H4 (cell line): ENCODE measurements at places on chromosomes 4 and X. TPM values are rescaled to one million over a fixed set of nuclear protein-coding genes. Genes with fewer than 3 reads are reported as not detected.

- no peak for DNase-seq
Measured at GRCh38 chrX:27132862-27133261, 330.3 kb downstream of the PPP4R3C start.

GRCh38 chr4:169295822-169296221 is 25.1 kb upstream of the SH3RF1 start:
- DNase-seq, result no peak

GRCh38 chr4:7838136-7838782 is 101.4 kb downstream of the AFAP1 start:
- no peak for DNase-seq

DNA sequence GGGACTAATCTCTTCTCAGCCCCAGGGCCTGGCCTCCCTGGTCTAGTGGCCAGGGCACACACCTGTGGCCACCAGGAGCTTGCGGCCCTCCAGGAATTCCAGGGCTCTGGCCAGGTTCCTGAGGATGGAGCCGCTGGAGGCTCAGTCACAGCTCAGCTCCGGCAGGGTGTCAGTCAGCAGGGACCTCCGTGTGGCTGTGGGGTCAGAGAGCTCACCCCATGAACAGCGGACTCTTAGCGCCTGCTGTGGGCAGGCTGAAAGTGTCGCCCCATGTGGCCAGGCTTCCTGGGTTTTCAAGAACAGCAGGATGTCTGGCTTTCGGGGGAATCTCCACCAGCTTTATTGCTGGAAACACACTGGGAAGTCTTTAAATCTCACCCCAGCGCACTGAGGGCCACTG is 19.3 kb upstream of the SH3TC1 start:
- no peak for DNase-seq

DNA sequence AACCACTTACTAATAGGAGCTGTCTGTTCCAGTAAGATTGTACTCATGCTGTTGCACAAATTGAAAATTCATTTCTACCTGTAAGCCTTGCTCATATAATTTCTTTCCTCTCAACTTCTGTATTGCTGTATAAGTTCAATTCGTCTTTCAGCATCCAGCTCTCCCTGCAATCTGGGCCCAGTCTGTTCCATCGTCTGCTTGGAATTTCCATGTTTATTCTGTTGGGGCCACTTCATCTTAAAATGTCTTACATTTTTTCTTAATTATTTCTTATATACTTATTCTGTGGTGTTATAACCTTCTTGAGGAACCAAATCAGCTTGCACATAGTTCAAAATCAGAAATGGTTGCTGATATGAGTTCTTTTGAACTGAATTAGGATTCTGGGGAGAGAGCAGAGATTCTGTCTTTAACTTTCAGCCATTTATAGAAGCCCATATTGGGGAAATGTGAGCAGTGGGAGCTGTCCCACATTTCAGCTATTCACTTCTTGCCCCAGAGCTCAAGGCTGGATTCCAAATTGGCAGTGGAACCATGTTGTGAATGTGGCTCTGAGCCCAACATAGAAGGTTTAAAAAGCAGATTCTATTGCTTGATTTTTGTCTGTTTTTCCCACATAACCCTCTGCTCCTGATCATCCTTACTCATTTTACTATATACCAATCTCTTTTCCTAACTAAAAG is 291.9 kb downstream of the BMPR1B start:
- no peak for DNase-seq

The SLC9B1 gene
- total RNA-seq, result not detected in 2 replicates

The RTL9 gene
- total RNA-seq, result 0.04 and 0.15 TPM in 2 replicates
